Heart left ventricle (tissue), 16 donors: ENCODE measurements at places on chromosomes 16 and 17. TPM values are rescaled to one million over a fixed set of nuclear protein-coding genes. Genes with fewer than 3 reads are reported as not detected.

DNA sequence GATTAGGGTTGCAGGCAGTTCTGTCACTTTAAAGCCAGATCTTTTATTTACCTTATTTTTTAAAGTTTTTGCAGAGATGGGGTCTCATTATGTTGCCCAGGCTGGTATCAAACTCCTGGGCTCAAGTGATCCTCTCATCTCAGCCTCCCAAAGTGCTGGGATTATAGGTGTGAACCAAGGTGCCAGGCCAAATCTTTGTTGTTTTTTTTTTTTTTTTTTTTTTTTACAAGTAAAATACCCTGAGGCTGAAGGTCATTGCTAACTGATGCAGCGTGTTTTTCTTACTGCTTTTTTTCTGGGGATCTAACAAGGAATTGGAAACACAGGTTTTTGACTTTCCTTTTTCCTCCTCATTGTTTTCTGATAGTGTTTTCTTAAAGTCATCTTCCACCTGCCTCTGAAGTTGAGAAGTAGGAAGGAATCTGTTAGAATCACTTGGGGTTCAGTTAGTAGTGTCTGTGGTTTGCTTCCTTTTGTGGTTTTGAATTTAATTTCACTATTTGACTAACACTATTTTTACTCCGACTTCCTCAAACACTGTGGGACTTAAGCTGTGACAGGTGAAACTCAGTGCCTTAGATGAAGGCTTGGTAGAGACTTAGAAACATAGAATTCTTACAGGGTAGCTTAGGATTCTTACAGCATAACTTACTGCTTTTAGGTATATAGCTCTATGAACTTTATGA, 22.2 kb downstream of the CLTC start:
- DNase-seq = no peak

DNA sequence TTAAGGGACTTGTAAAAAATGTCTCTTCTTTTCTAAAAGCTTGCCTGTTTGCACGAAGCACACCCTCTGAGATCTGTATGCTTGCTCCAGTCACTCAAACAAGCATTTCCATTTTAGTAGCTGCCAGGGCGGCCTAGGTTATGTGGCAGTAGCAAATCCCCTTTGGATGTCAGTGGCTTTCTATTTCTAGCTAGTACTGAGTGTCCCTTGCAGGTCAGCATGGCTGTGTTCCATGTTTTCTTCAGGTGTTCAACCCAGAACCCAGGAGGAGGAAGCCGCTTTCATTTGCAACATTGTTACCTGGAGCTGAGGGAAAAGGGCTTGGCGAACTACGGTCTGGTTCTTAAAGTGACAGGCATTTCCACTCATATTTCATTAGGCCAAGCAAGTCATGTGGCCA, 36.4 kb downstream of the FOXL1 start:
- no peak for DNase-seq

GRCh38 chr17:1714980-1715802, 5.0 kb upstream of the TLCD2 start:
- DNase-seq = peak; percentile 93

- peak; percentile 56 for DNase-seq
Measured at GRCh38 chr17:78818932-78819331, 21.7 kb downstream of the USP36 start.

DNA sequence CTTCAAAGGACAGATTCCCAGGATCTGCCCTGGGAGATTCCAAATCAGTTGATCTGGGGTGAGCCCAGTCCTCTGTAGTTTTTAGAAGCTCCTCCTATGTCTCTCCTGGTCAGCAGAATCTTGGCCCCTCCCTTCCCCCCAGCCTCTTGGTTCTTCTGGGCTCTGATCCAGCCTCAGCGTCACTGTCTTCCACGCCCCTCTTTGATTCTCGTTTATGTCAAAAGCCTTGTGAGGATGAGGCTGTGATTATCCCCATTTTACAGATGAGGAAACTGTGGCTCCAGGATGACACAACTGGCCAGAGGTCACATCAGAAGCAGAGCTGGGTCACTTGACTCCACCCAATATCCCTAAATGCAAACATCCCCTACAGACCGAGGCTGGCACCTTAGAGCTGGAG, 840 bp upstream of the CDH5 start:
- peak; percentile 75 for DNase-seq

DNA sequence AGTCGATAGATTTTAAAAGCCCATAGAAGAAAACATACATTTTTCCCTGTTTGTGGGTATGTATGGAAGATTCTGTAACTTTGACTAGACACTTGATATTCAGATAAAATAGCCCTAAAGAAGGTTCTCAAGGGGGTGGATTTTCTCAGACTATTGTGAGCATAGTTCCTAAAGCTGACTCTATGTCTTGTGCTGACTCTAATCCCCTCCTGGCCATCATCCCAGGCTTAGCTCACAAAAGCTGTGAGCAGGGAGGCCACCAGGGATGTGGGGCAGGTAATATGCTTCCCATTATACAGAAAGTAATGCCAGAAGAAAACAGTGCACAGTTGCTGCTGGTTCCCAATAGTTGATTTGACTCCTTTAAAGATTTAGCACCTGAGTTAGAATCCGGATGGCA, 32.0 kb downstream of the CDH13 start:
- no peak for DNase-seq

DNA sequence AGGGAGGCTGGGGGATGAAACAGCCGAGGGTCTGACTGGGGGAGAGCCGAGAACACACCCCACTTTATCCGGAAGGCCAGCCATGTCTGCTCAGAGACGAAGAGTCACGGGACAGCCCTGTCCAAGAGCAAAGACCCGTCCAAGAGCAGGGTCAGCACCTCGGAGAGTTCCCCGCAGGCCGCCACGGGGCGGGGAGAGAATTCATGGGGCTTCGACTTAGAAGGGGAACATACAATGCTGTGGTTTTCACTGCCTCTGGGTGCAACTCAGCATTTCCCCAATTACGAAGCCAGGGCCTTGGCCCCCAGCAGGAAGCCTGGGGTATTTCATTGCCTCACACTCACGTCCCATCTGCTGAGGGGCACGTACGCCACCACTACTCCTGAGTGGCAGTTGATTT, 59.3 kb downstream of the JPH3 start:
- peak; percentile 58 for DNase-seq

DNA sequence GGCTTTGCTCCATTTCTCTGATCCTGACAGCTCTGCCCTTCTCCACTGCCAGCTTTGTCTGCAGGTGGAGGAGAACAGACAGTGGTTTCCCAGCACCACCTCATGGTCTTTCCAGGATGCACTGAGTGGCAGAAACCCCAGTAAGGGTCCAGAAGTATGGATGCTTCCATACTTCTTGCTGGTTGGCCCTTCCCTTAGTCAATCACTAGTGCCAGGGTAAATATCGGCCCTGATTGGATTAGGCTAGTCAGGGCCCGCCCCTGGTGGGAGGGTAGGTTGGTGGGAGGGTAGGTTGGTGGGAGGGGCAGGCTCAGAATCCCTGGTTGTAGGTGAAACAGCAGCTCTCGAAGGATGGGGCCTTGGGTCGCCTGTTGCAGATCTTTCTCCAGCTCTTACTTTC, 10.2 kb downstream of the RNF213 start:
- no peak for DNase-seq

- DNase-seq = no peak
Measured at GRCh38 chr16:58462089-58462488, 37.9 kb upstream of the NDRG4 start.

The KRTAP4-3 gene
- polyA plus RNA-seq = not detected

The ARL5C gene
- not detected for polyA plus RNA-seq
